ENCODE measurements at places on chromosomes 13 and 19.
A peak's percentile ranks its signal among the peaks of the same experiment; 100 is the strongest.

GRCh38 chr19:48136547-48136946, 25.9 kb upstream of the PLA2G4C start:
- no peak for DNase-seq

DNA sequence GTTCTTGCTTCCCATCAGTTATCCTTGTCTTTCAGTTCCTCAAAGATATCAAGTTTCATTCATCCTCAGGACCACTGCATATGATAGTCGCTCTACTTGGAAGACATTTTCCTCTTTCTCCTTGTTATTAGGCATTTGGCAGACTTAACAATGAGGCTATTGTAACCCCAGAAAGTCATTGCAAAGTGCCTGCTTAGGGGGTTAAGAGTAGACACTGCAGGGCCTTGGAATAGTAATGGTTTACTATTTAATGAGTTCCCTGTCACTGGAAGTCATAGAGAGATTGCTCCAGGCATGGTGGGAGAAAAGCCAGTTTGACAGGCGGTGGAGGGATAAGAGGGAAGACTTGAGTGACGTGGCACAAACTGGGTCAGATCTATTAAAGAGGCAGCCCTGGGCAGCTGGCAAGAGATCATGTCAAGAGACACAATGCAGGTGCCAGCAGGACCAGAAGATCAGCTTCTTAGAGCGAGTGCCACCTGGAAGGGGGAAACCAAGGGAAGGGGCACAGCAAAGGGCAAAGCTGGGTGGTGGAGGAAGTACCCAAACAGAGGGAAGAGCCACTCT, 16.8 kb upstream of the CPB2 start:
- no peak for DNase-seq

DNA sequence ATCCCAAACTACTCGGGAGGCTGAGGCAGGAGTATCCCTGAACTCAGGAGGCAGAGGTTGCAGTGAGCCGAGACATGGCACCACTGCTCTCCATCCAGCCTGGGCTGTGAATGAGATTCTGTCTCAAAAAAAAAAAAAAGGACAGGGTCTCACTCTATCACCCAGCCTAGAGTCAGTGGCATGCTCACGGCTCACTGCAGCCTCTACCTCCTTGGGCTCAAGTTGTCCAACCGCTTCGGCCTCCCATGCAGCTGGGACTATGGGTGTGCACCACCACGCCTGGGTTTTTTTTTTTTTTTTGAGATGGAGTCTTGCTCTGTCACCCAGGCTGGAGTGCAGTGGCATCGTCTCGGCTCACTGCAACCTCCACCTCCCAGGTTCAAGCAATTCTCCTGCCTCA, 14.6 kb downstream of the MKNK2 start:
- no peak for DNase-seq

GRCh38 chr19:47658431-47659348, 49.8 kb downstream of the BICRA start:
- no peak for DNase-seq

DNA sequence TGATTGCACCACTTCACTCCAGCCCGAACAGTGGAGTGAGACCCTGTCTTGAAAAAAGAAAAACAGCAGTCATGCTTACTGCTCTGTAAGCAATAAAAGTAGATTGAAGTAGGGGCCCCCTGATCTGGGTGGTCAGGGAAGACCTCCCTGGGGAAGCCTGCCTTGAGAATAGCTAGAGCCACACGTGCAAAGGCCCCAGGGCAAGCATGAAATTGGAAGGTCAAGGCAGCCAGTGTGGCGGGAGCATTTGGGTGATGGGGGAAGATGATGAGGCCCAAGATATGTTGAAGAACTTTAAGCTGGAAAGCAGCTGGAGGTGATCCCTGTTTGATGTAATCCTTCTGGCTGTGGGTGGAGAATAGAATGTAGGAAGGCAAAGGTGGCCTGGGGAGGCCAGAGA, 104.4 kb downstream of the SIPA1L3 start:
- no peak for DNase-seq

DNA sequence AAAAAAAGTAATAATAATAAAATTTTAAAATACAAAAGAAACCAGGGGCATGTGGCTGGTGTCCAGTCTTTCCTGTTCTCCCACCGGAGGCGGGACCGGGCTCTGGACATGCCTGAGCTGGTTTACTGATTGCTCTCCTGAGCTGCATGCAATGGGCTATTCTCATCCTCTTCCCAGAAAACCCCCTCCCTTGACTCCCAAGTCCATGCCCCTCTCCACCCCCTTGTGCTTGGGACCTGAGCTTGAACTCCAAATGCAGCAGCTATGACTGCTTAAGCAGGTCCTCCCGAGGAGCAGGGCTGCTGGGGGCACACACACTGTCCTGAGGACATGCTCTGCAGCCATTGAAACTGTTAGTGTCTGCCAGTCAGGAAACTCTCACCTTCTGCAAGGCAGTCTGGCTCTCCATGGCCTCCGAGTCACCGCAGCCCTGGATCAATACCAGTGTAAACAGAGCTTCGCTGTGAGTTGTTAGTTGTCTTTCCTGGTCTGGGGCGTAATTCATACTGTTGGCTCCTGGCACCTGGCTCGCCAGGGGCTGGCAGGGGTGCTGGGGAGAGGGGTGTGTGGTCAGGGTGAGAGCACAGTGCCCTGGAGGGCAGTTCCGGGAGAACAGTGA, 41.6 kb upstream of the CHST8 start:
- DNase-seq, result no peak

DNA sequence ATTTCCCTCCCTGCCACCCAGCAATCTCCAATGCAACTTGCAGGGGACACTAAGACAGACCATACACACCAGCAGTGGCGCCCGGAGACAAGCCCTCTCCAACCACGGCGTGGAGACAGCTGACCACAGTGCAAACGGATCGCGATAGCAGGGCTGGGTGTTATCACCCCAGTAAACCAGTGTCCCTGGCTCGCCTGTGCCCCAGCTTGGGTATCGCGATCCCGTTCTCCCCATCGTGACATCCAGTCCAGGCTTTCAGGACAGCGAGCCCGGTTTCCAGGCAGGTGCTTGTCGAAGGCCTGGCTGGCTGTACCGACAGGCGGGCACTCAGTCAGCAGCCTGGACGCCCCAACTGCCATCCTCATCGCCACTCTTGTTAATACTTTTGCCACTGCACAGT, 20.7 kb upstream of the NANOS2 start:
- DNase-seq, result no peak

DNA sequence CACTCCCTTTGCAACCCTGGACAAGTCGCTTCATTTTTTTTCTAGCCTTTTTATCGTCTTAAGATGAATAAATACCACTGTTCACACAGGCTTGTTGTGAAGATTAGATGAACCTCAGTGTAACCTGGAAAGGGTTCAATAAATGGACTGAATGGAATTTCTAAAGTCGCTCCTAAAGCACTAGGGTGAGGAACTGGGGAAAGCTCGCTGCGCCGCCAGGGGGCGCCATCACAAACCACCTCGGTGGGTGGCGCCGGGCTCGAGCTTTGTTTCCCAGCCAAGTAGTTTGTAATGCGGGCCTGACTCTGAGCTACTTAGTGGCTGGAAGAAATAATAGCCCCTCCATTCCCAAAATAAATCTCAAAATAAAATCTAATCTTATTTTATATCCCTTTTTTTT, 2.2 kb upstream of the CEACAM6 start:
- DNase-seq, result peak; percentile 65

DNA sequence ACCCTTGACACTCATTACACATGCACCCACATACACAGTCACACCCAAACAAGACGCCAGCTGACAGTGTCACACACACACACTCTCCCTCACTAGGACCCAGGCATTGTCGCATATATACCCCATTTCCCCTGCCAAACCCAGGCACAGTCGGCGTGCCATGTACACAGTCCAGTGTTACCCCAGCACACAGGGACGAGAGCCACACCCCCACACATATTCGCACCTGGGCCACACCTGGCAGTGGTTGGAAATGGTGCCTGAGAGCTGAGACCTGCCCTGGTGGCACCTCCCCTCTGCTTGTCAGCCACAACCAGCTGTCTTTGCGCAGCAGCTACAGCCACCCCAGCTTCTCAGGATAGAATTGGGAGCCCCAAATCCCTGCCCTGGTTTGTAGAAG, 9.0 kb downstream of the NFIX start:
- DNase-seq, result no peak

DNA sequence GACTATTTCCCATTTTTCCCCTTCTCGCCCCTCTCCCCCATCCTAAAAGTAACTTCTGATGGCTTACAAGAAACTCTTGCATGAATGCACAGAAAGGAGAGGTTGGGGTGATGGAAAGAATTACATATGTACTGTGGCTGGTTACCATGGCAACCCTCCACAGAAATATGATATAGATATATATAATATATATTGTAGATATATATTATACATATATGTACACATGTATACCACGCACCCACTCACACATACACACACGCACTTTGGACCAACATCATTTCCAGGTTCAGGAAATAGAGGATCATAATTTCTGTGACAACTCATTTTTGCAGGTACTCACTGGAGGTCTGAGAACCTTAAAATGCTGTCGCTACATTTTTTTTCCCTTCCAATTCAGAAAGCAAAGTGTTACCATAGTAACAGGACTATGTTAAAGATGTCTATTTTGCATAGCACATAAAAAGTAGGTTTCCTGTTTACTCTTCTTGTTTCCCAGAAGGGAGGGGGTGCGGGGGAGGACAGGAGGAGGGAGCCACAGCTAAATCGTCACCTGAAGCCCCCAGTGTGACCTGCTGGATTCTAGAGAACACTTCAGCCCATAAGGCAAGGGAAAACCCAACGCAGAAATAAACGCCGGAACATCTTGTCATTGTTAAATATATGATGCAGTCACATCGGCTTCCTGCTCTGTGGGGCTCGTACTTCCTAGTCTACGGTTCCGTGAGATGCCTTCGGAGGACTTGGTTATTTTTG, 44.7 kb downstream of the EFNB2 start:
- DNase-seq, result no peak

DNA sequence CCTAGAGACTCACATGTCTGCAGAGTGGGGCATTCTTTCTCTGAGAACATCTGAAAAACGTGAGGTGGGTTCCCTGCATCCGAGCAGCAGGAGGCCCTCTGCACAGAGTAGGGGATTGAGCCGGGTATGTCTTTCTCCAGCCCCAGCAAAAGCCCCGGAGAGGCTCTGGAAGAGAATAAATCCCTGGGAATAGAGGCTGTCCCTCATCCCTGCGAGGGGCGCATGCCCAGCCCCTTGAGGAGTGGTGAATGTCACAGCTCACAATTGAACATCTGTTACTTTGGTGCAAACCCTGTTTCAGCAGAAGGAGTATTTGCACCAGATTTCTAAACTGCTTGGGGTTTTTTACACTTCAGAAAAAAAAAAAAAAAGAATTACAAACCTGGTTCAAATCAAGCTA, 164.6 kb downstream of the FGF14 start:
- no peak for DNase-seq

- no peak for DNase-seq
Measured at GRCh38 chr19:33204136-33204973, 10.2 kb downstream of the LRP3 start.

- no peak for DNase-seq
Measured at GRCh38 chr13:33639158-33639557, 178.8 kb upstream of the RFC3 start.
